NCI-H748 treated with DMSO at 0.1 percent for 48 hours (cell line): ENCODE measurements at places on chromosomes 11 and 22.

- DNase-seq: no peak
These were observed 324.3 kb downstream of the DYNC2H1 start for GRCh38 chr11:103433386-103434072.

GRCh38 chr22:25566186-25566897 is 1.9 kb downstream of the GRK3 start:
- no peak for DNase-seq

GRCh38 chr11:120630122-120630521 is 118.6 kb downstream of the GRIK4 start:
- DNase-seq: no peak

- DNase-seq: no peak
These were observed 634.3 kb downstream of the OPCML start for GRCh38 chr11:132898021-132898420.

- no peak for DNase-seq
These were observed 13.2 kb downstream of the NAA40 start for GRCh38 chr11:63951779-63952536.

DNA sequence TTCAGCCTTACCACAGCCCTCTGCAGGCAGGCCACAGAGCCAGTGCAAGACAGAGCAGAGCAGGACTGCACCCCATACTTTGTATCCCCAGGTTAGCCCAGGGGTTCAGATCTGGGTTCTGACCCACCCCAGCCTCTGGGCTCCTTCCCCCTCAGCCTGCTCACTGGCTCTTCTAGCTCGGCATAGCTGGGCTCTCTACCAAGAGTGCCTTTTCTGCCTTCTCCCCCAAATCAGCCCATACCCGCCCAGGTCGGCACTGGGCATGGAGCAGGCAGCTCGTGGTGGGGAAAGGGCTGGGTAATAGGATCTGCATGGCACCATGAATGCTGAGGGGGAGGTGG is 8.3 kb downstream of the RELT start:
- no peak for DNase-seq

- DNase-seq: peak; percentile 13
These were observed 7.0 kb downstream of the SEPTIN3 start for GRCh38 chr22:41976070-41976901.

GRCh38 chr22:22855617-22856308 is 31.9 kb upstream of the IGLL5 start:
- DNase-seq: no peak

- DNase-seq: no peak
These were observed 96.3 kb downstream of the SWAP70 start for GRCh38 chr11:9760193-9760575.

- no peak for DNase-seq
These were observed 43.0 kb downstream of the DSCAML1 start for GRCh38 chr11:117754030-117754429.

DNA sequence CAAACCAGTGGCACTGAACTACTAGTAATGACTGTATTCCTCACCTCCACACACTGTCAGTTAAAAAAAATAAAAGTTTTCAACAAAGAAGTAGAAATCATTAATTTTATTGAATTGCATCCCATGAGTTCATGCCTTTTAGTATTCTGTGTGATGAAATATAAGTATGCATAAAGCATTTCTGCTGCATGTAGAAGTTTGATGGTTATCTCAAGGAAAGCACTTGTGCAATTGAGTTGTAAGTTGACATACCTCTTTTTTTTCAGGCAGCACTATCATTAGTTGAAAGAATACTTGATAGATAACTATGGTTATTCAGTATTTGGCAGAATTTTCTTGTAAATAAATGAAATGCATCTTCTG is 104.4 kb downstream of the STIM1 start:
- no peak for DNase-seq

DNA sequence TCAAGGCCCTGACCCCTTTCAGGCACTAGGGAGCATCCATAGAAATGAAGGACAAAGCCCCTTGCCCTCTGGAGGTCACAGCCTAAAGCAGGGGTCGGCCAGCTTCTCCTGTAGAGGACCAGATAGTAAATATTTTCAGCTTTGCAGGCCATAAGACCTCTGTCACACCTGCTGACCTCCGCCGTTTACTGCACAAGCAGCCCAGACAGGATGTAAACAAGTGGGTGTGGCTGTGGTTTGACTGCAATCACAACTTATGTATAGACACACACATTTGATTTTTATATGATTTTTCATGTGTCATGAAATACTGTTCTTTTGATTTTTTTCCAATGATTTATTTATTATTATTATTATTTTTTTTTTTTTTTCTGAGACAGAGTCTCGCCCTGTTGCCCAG is 34.3 kb downstream of the KIAA1671 start:
- no peak for DNase-seq

DNA sequence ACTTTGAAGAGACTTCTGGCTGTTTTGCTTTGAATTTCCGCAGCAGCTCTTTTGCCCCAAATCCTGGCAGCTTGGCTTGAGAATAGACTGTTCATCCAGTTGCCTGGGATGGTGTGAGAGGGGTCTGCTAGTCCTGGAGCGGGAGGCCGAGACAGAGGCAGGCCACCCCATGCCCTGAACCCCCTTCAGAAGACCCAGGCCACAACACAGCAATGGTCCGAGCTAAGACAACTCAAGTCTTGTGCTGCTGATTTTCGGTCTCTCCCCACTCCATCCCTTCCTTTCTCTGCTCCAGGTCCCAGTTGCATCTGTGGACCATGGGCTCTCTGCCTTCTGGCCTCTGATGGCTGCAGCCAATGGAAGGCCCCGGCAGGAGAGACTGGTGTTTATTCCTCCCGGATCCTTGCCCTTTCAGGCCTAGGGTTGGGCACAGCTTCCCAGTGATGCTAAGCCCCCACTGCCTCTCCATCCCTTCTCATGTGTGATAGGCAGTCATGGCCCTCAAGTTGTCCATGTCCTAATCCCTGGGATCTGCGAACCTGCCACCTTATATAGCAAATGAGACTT is 31.9 kb upstream of the TP53I11 start:
- no peak for DNase-seq

GRCh38 chr22:31497148-31497938 is 1.0 kb downstream of the SFI1 start:
- no peak for DNase-seq

DNA sequence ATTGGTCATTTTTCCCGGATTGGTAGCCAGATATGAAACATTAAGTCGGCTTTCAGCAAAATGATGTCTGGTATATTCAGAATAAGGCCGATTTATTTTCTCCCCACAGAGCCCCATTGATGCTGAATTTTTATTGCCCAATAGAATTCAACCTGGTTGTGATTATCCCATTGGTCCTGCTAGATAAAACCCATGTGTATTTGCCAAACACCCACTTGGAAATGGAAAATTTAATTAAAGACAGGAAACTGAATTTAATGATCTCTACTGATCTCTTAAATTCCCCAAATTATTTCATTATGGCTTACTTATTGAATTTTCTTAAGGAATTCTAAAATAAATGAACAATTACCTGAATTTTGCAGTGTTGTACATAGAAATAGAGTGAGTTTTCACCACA is 609.8 kb downstream of the NTM start:
- DNase-seq: no peak

DNA sequence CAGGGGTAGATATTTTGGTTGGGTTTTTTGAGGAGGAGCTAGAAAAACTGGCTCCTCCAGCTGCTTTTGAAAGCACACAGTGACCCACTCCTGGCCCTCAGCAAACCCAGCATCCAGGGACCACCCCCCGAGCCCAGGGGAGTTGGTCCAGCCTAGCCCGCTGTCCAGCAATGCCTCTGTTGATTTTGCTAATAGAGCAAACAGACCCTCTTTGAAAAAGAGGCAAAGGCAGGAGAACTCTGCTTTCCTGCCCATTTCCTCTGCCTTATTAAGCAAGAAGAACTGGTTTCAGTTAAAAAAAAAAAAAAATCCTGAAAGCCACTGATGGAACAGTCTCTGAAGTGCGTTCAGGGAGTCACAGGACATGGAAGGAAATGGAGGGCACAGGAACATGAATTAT is 25.3 kb downstream of the ABTB2 start:
- peak; percentile 78 for DNase-seq

- DNase-seq: no peak
These were observed 605.0 kb upstream of the CADM1 start for GRCh38 chr11:116109228-116109627.

DNA sequence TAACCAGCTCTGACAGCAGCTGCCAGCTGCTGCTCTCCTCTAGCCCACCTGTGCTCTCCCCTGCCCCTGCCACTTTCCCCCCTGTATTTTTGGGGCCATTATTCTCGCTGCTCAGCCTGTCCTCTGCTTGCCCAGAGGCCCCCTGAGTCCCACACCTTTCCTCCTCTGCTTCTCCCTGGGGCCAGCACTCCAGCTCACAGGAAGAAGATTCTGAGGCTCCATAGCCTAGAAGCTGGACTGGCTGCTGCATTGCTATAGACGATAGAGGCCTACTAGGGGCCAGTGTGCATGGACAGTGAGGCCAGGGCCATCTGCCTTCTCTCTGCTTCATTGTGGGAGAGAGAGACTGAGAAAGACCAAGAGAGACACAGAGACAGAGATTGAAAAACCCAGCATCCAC is 679 bp downstream of the OMP start:
- no peak for DNase-seq

DNA sequence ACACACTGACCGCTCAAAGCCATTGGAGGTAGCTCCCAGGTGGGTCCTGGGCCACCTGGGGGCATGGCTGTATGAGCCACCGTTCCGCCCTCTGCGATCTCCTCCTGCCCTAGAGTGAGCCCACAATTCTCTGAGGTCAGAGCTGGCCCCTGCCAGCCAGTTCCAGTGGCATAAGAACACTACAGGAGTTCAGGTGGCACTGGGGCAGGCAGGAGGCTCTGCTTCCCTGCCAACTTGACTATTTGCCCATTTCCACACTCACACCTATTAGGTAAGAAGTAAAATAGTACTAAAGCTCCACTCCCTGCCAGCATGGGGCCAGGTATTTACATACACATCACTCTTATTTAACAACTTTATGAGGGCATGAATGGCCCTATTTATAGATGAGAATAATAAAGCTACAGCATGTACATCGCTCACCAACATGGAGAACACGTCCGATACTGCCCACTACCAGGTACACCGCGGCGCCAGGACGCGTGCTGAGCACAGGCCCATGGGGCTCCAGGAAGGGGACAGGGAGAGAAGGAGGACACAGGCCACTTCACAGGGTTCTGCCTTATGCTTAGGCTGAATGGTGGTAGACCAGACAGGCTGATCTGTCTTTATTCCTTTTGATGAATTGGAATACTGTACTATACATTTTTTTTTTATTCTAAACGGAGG is 26.2 kb downstream of the PISD start:
- DNase-seq: no peak

DNA sequence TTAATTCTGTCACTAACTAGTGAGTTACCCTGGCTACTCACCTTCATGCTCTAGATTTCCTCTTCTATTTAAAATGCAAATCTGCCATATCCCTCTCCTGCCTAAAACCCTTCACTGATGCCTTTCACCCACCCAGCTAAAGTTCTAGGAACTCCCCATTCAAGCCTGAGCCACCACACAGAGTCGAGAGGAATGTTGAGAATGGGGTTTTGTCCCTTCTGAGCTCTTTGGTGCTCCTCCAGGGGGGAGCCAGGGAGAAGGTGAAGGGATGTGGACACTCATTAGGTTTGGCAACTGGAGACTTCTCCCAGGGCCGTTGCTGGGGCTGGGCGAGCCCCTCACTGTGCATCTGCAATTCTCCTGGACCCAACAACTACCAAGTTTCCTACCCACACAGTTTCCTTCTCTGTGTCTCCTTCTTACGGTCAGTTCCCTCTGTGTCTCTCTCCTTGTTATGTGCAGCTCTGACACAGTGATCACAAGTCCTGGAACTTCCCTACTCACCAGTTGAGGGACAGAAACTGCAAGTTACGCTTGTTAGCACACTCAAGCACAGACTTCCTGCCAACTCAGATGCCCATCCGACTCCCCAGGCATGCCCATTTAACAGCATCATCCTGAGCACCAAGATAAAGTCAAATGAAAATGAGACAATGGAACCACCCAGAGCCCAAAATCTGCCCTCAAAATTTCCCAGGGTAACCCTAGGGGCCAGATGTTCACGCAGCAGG is 6.5 kb upstream of the IL10RA start:
- no peak for DNase-seq

DNA sequence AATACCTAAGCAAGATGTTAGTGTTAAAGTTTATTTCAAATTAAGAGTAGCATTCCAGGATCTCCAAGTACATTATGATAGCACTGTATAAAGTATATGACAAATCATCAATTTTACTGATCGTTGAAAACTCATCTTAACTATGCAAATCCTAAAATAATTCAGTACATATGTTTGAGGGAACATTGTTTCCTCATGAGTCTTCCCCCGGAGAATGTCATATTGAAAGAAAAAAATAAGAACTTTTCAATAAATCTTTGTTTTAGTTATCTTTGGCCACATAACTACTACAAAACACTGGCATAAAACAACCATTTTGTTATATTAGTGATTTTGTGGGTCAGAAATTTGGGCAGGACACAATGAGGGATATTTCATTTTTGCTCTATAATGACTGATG is 135.4 kb downstream of the METTL15 start:
- no peak for DNase-seq

DNA sequence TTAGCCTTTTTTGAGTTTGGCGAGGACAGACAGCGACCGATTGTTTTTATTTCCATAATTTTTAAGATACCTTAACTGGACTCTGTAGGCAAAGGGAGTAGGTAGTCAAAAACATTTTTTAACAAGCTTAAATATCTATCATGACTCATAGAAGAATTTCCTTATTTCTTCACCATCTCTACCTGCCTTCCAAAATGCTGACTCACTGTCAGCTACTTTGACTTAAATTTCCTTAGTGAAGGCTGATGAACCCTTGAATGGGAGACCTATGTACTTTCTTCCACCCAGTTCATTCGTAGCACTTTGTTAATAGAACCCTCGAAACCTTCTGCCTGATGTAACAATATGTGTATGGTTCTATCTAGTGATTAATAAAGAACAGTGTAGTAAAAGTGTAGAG is 1.1 kb upstream of the MTMR2 start:
- DNase-seq: no peak

DNA sequence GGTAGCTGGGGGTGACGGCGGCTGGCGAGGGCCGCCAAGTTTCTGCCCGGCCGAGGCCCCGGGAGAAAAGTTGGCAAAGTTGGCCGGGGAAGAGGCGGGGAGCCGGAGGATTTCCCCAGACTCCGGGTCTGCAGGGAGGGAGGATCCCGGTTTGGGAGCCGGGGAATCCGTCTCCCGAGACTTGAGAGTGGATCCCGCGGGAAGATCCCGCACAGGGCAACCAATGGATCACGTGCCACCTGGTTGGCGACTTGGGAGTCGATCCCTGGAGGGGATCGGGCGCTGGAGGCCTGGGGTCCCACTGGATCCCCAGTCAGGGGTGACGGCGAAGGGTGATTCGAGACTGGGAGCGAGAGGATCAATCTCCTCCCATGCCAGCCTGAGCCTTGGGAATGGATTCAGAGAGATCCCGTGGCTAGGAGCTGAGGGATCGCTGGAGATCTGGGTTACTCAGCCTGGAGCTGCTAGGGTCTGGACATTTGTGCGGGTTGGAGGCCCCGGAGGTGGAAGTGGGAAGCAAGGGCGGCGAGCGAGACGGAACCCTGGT is 394 bp downstream of the KIAA1671 start:
- no peak for DNase-seq
